ENCODE measurements at places on chromosomes 16 and 17.

GRCh38 chr17:55037828-55038227 is 69.3 kb downstream of the STXBP4 start:
- no peak for DNase-seq

DNA sequence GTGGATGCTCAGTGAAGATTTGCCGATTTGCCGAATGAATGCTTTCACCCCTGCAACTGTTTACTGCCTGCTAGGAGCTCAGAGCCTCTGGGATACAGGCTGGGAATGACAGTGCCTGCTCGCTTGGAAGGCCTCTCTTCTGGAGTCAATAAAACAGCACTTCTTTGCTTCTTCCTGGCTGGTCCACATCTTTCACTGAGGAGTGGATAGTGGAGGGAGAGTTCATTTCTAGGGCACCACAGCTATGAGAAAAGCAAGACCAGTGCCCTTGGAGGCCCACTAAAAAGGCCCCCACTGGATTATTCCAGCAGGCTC is 3.1 kb upstream of the USP7 start:
- no peak for DNase-seq

DNA sequence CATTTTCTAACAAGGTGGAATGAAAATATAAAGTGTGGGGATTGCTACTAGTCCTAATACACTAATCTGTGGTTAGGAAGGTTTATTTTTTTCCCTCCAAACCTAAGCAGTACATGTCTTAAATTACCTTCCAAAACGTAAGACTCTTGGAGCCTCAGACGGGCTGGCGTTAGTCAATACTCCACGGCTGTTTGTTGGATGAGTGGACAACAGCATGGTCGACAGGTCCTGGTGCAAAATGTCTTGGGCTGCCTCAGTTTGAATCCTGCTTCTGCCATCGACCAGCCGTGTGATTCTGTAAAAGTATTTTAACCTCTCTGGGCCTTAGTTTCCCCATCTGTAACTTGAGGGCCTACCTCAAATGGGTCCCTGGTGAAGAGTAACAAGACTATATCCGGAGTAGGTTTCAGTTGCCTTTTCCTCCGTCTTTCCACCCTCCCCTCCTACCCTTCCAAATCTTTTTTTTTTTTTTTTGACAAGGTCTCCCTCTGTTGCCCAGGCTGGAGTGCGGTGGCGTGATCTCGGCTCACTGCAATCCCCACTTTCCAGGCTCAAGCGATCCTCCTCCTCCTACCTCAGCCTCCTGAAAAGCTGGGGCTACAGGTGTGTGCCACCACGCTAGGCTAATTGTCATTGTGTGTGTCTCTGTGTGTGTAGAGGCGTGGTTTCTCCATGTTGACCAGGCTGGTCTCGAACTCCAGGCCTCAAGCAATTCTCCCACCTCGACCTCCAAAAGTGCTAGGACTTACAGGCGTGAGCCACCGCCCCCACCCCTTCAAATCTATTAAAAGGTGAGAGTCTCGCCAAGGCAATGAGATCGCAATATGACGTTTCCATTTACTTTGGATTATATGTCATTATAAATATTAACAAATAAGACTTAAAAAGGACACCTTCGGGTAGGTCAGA is 5.8 kb downstream of the SCGB1C2 start:
- no peak for DNase-seq

GRCh38 chr16:893360-893759 is 77.4 kb downstream of the LMF1 start:
- no peak for DNase-seq

GRCh38 chr16:68768175-68768574 is 31.1 kb downstream of the CDH1 start:
- no peak for DNase-seq

DNA sequence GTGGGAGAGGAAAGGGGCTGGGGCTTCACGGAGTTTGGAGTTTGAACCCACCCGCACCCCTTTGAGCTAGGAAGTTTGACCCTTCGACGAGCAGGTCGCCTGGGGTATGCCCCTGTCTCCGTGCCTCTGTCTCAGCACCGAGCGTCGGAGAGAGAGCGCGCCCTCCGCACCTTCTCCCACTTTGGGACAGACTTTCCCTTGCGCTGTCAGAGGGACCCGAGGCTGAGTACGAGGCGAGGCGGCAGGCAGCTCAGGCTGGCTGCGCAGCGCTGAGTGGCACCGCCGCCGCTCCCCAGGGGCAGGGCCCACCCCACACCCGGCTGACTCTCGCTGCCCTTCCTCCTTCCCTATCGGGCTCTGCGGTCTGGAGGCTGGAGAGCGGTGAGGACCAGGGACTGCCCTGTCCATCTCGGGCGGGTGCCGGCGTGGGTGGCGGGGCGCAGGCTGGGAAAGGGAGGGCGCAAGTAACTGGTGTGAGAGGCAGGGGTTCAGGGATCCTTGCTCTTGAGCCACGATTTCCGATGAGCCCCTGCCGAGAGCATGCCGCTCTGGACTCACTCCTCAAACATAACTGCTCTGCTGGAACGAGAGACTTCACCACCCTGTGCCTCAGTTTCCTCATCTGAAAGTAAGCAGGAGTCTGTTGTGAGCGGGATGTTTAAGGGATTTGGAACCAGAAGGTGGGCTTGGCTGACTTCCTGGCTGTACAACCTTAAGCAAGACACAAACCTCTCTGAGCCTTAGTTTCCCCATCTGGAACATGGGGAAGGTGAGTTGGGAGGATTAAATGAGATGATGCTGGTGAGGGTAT is 981 bp downstream of the BEAN1 start:
- DNase-seq, result no peak

GRCh38 chr16:27932542-27933135 is 130.9 kb downstream of the GSG1L start:
- no peak for DNase-seq

DNA sequence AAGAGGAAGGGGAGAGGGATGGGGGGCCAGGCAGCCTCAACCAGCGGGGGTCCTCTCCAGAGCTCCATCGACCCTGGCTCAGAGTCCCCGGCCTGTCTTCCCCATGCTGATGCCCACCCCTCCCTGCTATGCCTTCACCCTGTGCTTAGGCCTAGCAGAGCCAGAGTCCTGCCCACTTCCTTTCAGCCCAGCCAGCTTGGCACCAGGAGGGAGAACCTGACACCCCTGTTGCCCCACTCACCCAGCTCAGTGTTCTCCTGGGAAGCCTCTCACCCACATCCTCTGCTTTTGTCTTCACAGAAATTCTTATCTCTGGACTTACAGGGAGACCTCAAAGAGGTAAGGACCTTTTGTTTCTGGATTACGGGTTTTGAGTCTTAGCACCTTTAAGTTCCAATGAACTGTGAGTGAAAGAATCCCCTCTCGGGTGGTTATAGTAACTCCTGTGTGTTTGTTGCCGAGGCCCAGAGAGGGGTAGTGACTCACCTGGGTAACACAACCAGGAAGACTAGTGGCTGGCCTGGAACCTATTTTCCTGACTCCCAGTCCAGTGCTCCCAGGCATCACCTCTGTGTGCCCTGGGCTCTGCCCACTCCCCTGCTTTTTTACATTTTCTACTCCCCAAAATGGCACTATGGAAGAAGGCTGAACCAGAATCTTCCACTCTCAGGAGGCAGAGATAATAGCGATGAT is 53.3 kb downstream of the CES1 start:
- DNase-seq, result no peak

DNA sequence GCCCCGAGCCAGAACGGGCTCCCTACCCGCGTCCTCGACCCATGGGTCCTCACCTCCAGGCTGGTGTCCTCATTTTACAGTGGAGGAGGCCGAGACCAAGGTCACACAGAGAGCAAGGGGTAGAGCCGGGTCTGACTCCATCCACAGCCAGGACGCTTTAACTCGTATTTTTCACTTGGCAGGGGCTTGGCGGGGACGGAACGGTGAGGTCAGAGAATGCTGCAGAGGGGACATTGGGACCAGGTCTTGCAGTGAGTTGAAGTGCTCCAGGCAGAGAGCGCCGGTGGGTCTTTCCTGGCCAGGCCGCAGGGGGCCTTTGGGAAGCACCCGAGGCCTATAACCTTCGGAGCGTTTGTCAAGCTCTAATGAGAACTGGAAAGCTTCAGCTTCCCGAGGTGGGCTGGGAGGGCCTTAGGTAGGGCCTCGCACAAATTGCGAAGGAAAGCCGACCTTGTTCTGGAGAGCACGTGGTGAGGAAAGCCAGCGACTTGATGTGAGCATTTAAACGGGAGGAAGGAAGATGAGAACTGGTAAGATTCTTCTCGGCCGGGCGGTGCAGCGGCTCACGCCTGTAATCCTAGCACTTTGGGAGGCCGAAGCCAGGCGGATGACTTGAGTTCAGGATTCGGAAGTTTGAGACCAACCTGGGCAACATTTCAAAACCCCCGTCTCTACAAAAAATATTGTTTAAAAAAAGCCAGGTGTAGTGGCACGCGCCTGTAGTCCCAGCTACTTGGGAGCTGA is 908 bp upstream of the CLUH start:
- DNase-seq, result no peak

GRCh38 chr16:11801481-11802021 is 4.5 kb upstream of the ZC3H7A start:
- DNase-seq, result no peak

- peak; percentile 27 for DNase-seq
Observed at GRCh38 chr17:58120195-58120822, 27.9 kb upstream of the OR4D1 start.

GRCh38 chr16:445566-445965 is 20.1 kb downstream of the RAB11FIP3 start:
- DNase-seq, result no peak

- DNase-seq, result no peak
Observed at GRCh38 chr17:75367312-75367711, 38.2 kb downstream of the GRB2 start.

GRCh38 chr17:354651-355556 is 2.3 kb upstream of the RPH3AL start:
- no peak for DNase-seq

DNA sequence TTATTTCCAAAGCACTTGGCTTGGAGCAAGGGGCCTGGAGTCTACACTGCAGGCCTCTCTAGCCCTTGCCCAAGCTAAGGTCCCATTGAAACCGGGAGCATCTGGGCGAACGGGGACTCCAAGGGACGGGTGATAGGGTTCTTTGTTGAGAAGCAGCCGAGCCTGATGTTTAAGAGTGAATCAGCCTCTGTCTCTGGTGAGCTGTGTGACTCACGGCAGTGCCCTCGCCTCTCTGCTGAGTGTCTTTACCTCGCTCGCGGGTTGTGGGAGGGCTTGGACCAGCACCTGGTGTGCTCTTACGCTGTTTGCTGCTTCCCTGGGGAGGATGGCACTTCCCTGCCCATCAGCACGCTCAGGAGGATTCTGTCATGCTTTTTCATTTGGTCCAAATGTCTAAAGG is 1.3 kb downstream of the HGS start:
- DNase-seq, result no peak

Measured in HS-27A (cell line).